Natural killer cell treated with Interleukin-12 subunit alpha and Interleukin-12 subunit beta and Interleukin-15 and Interleukin-18, amount 100 ng/mL, for 72 hours (primary cell): ENCODE measurements at places on chromosomes 1 and 21. TPM values are rescaled to one million over a fixed set of nuclear protein-coding genes. Genes with fewer than 3 reads are reported as not detected.

DNA sequence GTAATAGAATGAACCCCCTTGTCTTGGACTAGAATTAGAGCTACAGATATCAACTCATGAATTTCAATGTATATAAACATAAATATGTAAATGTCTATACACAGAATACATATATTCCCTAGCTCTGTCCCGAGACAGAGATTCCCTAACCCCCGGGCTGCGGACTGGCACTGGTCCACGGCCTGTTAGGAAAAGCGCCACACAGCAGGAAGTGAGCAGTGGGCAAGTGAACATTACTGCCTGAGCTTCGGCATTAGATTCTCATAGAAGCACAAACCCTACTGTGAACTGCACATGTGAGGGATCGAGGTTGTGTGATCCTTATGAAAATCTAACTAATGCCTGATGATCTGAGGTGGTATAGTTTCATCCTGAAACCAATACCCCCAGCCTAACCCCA lies 51.2 kb downstream of the PIK3R3 start:
- H3K27ac ChIP-seq = no peak overlapping the region
- DNase-seq = no peak
- no peak overlapping the region for H3K4me3 ChIP-seq
- no peaks in the 10 kb centered on the region for H3K36me3 ChIP-seq

GRCh38 chr1:160032165-160032820 lies 503 bp upstream of the PIGM start:
- H3K36me3 ChIP-seq = no peaks in the 10 kb centered on the region
- no peak for DNase-seq
- H3K27me3 ChIP-seq = no peaks in the 10 kb centered on the region
- peak overlapping the region; percentile 98 for H3K4me3 ChIP-seq
- peak overlapping the region; percentile 90 for H3K27ac ChIP-seq
- peaks cover 27% of the 10 kb centered on the region for H3K4me1 ChIP-seq

GRCh38 chr1:31756578-31756977 lies 7.6 kb downstream of the ADGRB2 start:
- no peak for DNase-seq
- H3K36me3 ChIP-seq = no peaks in the 10 kb centered on the region
- H3K4me3 ChIP-seq = no peak overlapping the region
- no peak overlapping the region for H3K27ac ChIP-seq

- H3K4me1 ChIP-seq = peaks cover 32% of the 10 kb centered on the region
- no peaks in the 10 kb centered on the region for H3K27me3 ChIP-seq
- H3K27ac ChIP-seq = peak within 1 kb of the TSS; percentile 97
- peaks cover 16% of the 10 kb centered on the region for H3K36me3 ChIP-seq
- peak; percentile 95 for DNase-seq
These were observed at the start of gene LMO4 for GRCh38 chr1:87328272-87329050. Gene LMO4, plus strand, starts transcription at chr1:87328880. Its CDS starts 3,136 bp downstream, at chr1:87332016.

DNA sequence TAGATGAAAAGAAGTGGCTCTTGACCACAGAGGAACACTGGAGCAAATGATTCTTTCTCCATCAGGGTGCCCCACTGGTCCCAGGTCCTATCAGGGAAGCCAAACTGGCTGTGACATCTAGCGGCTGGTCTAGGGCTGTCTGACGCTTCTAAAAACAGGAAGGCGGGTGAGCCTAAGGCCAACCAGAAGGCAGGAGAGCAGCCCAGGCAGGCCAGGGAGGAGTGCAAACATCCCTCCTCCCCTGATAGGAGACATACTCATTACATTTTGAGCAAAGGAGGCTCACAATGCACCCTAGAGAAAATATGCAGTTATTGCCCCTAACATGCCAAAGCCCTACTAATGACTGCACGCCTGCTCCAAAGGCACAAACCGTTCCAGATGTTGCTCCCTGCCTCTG lies 10.4 kb upstream of the FOXE3 start:
- H3K27me3 ChIP-seq = peaks cover 13% of the 10 kb centered on the region
- DNase-seq = no peak
- H3K4me3 ChIP-seq = no peak overlapping the region
- no peaks in the 10 kb centered on the region for H3K36me3 ChIP-seq

DNA sequence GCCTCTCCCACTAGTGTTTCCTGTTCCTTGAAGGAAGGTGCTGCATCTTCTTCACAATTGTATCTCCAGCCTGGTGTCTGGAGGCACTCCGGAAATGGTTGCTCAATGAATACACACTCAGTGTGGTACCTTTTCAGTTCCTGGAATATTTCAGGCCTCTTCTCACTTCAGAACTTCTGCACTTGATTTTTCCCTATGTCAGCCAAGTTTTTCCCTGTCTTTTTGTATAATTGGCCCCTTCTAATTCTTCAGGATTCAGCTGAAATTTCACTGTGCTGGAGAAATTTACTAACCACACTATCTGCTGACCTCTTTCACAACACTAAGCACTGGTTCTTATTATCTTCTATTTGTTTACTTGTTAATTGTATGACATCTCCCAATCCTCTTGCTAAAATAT lies 61.2 kb upstream of the MAP10 start:
- no peaks in the 10 kb centered on the region for H3K4me1 ChIP-seq
- no peak overlapping the region for H3K4me3 ChIP-seq
- no peak overlapping the region for H3K27ac ChIP-seq

DNA sequence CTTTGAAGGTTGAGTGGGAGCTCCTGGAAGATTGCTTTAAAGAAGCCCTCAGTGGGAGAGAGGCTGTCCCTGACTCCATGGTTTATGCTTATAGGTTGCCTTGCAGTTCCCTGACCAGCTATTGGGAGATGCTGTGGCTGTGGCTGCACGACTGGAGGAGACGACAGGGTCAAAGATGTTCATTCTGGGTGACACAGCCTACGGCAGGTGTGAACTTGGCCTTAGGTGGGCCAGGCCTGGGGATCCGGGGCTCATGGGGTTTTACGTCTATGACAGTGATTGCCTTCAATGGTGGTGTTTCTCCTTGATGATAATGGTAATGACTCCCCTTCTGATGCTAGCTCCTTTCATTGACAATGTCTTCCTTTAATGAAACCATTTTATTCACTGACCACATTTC lies 692 bp downstream of the DPH2 start:
- no peak for DNase-seq
- no peaks in the 10 kb centered on the region for H3K27me3 ChIP-seq
- H3K27ac ChIP-seq = peak overlapping the region; percentile 45
- H3K36me3 ChIP-seq = no peaks in the 10 kb centered on the region

- no peak overlapping the region for H3K4me3 ChIP-seq
- H3K36me3 ChIP-seq = no peaks in the 10 kb centered on the region
- H3K27ac ChIP-seq = no peak overlapping the region
These were observed 5.7 kb upstream of the TNR start for GRCh38 chr1:175749075-175749474.

DNA sequence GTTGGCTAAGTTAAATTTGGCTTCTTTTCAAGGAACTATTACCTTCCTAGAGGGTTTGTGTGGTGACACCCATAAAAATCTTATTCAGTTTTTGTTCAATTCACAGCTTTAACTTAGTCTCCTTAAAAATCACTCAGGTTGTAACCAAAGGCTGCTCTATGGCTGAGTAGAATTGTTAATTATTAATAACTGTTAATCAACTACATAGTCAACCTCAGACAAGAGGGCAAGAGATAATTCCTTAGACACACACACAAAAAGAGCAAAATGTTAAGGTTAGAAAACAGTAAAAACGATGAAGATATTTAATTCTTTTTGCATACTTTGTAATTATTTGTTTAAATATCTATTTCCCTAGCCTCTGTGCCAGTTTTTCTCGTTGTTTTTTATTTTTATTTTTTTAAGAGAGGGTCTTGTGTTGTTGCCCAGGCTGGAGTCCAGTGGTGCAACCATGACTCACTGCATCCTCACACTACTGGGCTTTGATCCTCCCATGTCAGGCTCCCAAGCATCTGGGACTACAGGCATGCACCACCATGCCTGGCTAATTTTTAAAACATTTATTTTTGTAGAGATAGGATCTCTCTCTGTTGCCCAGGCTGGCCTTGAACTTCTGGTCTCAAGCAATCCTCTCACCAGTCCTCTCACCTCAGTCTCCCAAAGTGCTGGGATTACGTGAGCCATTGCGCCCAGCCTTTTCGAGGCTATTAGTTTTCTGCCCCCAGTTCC lies 215.2 kb downstream of the DISC1 start:
- peaks cover 12% of the 10 kb centered on the region for H3K4me1 ChIP-seq
- H3K36me3 ChIP-seq = no peaks in the 10 kb centered on the region
- no peak overlapping the region for H3K27ac ChIP-seq
- H3K4me3 ChIP-seq = no peak overlapping the region
- H3K27me3 ChIP-seq = no peaks in the 10 kb centered on the region

PCAT6 gene
- total RNA-seq = 1.0 TPM

BRDT gene
- not detected for total RNA-seq

PGM1 gene
- 43.7 TPM for total RNA-seq

S100A7A gene
- not detected for total RNA-seq

- no peaks in the 10 kb centered on the region for H3K27me3 ChIP-seq
- peak overlapping the region; percentile 91 for H3K27ac ChIP-seq
- H3K36me3 ChIP-seq = no peaks in the 10 kb centered on the region
These were observed 82.1 kb upstream of the DUSP10 start for GRCh38 chr1:221824025-221824424.

DNA sequence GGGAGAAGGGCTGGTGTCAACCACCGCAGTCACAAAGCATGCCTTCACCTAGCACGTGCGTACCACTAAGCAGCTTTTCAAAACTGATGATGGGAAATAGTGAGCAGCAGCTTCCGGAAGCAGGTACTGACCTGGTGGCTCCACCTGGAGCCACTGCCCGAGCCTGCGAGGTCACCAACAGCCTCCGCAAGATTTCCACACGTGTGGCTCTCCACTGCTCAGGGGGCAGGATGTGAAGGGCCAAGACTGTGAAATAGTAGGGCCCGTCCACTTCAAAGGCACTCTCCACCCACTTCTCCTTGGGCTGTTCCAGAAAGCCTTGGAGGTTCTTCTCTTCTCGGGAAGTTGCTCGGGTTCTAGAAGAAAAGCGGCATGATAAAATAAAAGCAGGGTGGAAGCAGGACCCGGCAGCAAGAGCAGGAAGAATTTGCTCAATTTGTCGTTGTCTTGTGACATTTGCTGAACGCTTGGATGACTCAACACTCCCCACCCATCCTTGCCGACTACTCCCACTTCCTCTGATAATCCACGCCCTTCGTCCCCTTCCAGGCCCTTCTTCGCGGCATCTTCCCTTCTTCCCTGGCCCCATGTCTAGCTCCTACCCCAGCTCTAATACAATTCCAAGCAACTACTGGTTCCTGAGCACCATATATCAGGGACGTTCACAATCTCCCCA lies 124.9 kb upstream of the IFFO2 start:
- no peak overlapping the region for H3K4me3 ChIP-seq
- no peak overlapping the region for H3K27ac ChIP-seq
- peaks cover 50% of the 10 kb centered on the region for H3K36me3 ChIP-seq
- no peaks in the 10 kb centered on the region for H3K4me1 ChIP-seq
- H3K27me3 ChIP-seq = no peaks in the 10 kb centered on the region

- no peaks in the 10 kb centered on the region for H3K4me1 ChIP-seq
- H3K36me3 ChIP-seq = no peaks in the 10 kb centered on the region
- DNase-seq = no peak
- H3K27me3 ChIP-seq = peaks cover 18% of the 10 kb centered on the region
- H3K4me3 ChIP-seq = no peak overlapping the region
- H3K27ac ChIP-seq = no peak overlapping the region
These were observed 56.5 kb upstream of the SELENON start for GRCh38 chr1:25743164-25744139.

FALEC gene
- total RNA-seq = not detected

DNA sequence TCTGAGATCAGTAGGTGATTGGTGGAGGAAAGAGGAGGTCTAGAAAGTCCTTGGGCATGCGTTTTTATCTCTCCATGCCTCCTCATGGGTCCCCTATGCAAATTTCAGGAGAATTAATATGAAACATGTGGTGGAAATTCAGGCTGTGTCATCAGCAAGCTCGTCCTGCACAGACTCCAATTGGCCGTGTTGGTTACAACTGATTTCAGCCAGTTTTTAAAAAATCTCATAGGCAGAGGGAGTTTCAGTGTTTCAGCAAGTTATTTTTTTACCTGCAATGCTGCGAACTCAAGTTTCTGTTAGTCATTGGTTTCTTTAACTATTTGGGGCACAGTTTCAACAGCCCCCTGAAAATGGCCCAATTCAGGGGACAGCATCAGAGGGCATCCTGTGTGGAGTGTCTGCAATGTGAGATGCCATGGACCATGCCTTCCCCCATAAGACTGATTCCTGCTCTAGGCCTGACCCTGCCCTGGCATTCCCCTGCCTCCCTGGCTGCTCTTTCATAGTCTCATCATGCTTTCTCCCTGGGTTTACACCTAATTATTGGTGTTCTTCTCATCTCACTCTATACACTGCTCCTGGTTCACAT lies 59.9 kb downstream of the C1orf198 start:
- H3K4me1 ChIP-seq = no peaks in the 10 kb centered on the region
- no peak overlapping the region for H3K4me3 ChIP-seq
- H3K27ac ChIP-seq = no peak overlapping the region
- no peak for DNase-seq

DNA sequence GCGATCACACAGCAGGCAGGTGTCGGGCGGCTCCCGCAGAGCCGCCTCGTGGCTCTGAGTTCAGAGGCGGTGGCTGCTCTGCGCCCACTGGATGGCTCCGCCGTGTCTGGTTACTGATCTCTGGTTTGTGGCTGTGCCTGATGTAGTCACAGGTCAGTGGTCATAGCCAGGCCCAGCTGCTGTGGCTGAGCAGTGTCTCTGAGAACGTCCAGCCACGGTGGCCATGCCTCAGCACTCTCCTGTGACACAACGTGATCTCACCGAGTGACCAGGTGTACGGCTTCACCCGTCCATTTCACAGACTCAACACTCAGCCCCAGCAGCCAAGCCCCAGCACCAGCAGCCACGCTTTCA lies 61.2 kb downstream of the KCNN3 start:
- no peak overlapping the region for H3K4me3 ChIP-seq
- peaks cover 3% of the 10 kb centered on the region for H3K4me1 ChIP-seq
- peaks cover 39% of the 10 kb centered on the region for H3K27me3 ChIP-seq
- no peak overlapping the region for H3K27ac ChIP-seq
- DNase-seq = no peak

- peaks cover 18% of the 10 kb centered on the region for H3K27me3 ChIP-seq
- DNase-seq = no peak
- no peaks in the 10 kb centered on the region for H3K36me3 ChIP-seq
- no peak overlapping the region for H3K27ac ChIP-seq
These were observed 36.4 kb downstream of the ABCA4 start for GRCh38 chr1:94084547-94084946.

SYPL2 gene
- total RNA-seq = not detected

GRCh38 chr1:38579056-38579455 lies 280.5 kb downstream of the RRAGC start:
- H3K36me3 ChIP-seq = no peaks in the 10 kb centered on the region
- H3K27me3 ChIP-seq = peaks cover 44% of the 10 kb centered on the region

APOBEC4 gene
- not detected for total RNA-seq

FNDC7 gene
- 0.12 TPM for total RNA-seq

OR2T33 gene
- not detected for total RNA-seq

ELAPOR1 gene
- 4.0 TPM for total RNA-seq

DNA sequence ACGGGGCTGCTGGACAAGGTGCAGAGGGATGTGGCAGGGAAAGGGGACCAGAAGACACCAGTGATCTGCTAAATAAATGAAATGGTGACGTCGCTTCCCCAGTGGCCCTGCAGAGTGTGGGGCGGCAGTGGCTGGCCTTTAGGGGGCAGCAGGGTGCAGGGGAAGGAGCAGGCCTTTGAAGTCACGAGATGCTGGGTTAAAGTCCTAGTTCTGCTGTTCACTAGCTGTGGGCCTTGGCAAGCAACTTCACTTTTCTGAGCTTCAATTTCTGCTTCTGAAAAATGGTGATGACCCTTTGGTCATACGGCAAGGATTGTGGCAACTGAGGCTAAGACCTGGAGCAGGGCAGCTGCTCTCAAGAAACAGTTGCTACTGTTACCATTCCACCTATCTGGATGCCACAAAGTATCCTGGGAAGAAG lies 9.2 kb upstream of the GALE start:
- H3K4me3 ChIP-seq = no peak overlapping the region
- no peaks in the 10 kb centered on the region for H3K27me3 ChIP-seq
- H3K36me3 ChIP-seq = no peaks in the 10 kb centered on the region
- no peak overlapping the region for H3K27ac ChIP-seq
